ENCODE measurements at places on chromosomes 12 and 14.
A peak's percentile ranks its signal among the peaks of the same experiment; 100 is the strongest.

GRCh38 chr12:53860426-53861345 is 77.9 kb upstream of the HOXC13 start:
- DNase-seq, result no peak

GRCh38 chr12:59131462-59131861 is 211.2 kb upstream of the LRIG3 start:
- no peak for DNase-seq

- no peak for DNase-seq
Observed at GRCh38 chr14:46988312-46988711, 336.7 kb upstream of the RPL10L start.

DNA sequence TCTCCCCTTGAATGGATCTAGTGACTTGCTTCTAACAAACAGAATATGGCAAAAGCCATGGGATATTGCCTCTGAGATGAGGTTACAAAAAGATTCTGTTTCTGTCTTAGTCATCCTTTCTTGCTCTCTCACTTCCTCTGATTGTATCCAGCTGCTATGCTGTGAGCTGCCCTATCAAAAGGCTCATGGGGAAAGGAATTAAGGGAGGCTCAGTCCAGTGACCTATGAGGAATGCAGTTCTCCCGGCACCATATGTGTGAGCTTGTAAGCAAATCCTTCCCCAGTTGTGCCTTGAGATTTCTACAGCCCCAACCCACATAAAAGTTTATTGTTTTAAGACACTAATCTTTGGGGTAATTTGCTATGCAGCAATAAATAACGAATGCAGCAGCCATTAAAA is 183.1 kb downstream of the KLHL28 start:
- no peak for DNase-seq

GRCh38 chr12:101823891-101824290 is 6.9 kb downstream of the GNPTAB start:
- peak; percentile 28 for DNase-seq

DNA sequence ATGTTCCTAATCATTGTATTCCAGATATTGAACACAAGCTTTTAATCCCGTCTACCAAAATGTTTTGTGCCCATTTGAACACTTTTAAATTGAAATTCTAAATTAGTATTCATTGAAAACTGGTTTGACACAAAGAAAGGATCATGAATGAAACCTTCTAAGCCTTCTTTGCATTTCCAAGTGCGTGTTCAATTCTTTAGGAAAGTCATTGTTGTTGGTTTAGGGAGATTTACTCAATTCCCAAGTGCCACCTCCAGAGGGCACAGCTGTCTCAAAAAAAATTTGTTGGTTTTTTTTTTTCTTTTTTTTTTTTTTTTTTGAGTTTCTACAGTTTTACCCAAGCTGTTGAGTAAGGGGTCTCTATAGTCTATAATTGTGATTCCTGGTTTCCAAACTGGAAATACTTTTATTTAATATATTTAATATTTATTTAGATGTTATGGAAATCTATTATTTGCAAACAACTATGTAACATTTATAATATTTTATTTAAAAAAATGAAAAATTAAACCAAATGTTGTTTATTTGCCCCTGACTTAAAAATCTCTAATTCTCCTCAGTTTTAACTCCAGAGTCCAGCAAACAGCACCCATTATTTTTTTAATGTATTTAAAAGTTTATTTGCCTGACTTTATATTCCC is 79.9 kb downstream of the NEDD1 start:
- DNase-seq, result peak; percentile 11

- peak; percentile 30 for DNase-seq
Observed at GRCh38 chr14:30375296-30375892, 183.6 kb upstream of the G2E3 start.

DNA sequence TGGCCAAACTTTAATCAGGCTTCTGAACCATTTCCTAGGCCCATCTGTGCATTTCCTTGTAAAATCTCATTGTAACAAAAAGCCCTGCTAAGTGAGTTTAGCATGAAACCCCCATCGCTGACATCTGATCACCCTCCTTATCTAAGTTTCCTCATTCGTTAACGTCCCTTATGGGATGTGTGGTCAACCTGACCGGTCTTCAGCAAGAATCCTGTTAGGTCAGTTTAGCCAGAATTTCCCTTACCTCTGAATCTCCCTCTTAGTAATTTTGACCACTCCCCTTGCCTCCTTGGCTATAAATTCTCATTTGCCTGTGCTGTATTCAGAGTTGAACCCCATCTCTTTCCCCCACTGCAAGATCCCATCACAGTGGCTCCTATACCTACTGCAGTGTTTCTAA is 239.3 kb downstream of the RMST start:
- no peak for DNase-seq

GRCh38 chr12:19633194-19633593 is 193.9 kb downstream of the AEBP2 start:
- no peak for DNase-seq

- peak; percentile 95 for DNase-seq
Observed at GRCh38 chr12:47717443-47718193, 7.7 kb downstream of the ENDOU start.

GRCh38 chr12:41795051-41795600 is 349.5 kb downstream of the GXYLT1 start:
- DNase-seq, result no peak

DNA sequence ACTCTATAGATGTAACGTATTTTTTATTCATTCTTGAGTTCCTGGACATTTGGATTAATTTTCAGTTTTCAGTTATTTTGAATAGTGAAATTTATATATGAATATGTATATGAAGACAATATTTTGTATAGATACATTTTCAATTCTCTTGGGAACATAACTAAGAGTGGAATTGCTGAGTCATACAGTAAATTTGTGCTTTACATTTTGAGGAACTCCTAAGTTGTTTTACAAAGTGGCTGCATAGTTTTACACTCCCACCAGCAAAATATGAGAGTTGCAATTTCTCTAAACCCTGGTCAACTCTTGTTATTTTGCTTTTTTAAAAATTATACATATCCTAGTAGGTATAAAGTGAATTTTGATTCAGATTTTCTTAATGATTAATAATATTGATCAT is 1838.6 kb upstream of the SEL1L start:
- no peak for DNase-seq

DNA sequence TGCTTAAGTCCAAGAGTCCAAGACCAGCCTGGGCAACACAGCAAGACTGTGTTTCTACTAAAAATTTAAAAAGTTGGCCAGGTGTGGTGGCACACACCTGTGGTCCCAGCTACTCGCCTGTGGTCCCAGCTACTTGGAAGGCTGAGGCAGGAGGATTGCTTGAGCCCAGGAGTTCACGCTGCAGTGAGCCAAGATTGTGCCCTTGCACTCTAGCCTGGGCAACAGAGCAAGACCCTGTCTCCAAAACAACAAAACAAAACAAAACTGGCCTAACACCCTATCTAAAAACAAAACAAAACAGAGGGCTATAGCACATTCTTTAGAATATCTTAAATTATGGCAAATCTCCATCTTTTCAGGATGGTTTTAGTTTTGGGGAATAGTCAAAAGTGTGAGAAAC is 3.1 kb upstream of the LYZ start:
- no peak for DNase-seq

- no peak for DNase-seq
Observed at GRCh38 chr14:104693482-104694431, 4.3 kb downstream of the INF2 start.

- no peak for DNase-seq
Observed at GRCh38 chr14:70882776-70883492, 24.3 kb upstream of the PCNX1 start.

- DNase-seq, result no peak
Observed at GRCh38 chr12:91178781-91179180, 3.8 kb downstream of the DCN start.

GRCh38 chr14:58813745-58814144 is 176.0 kb downstream of the DACT1 start:
- DNase-seq, result no peak

DNA sequence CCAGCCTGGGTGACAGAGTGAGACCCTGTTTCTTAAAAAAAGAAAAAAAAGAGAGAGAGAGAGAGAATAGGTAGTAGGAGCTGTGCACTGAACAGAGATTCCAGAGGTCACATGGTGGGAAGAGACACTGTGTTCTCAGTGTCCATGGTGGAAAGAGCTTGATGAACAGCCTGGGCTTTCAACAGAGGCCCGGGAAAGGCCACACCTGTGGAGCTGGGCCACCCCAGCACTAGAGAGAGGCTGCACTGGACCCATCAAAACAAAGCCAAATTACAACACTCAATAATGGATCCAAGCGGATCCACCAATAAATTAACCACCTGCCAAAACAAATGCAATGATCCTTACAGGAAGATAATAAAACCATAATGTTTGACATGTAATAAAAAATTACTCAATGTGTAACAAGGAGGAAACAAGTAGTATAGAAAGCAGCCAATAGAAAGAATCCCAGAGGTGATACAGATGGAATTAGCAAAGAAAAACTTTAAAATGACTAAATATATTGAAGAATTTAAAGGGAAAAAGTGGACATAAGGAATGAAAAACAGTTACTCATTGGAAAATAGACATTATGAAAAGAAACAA is 44.8 kb upstream of the BCL2L14 start:
- DNase-seq, result no peak

- DNase-seq, result peak; percentile 29
Observed at GRCh38 chr12:25615119-25615518, 62.0 kb upstream of the LMNTD1 start.

DNA sequence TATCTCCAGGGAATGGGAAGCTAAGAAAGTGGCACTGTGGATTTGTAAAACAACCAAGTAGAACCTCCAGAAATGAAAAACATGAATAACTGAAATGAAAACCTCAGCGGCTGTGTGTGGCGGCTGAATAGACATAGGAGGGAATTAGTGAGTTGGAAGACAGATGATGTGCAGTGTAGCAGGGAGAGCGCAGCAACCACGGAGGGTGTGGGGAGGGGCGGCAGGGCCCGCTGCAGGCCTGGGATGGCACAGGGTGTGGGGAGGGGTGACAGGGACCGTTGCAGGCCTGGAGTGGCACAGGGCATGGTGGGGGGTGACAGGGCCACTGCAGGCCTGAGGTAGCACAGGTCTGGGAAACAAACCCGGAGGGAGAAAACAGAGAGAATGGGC is 51.1 kb downstream of the BEGAIN start:
- no peak for DNase-seq

GRCh38 chr14:74932401-74932901 is 9.4 kb upstream of the RPS6KL1 start:
- DNase-seq, result no peak

- DNase-seq, result no peak
Observed at GRCh38 chr12:108666401-108666881, 32.7 kb upstream of the SELPLG start.

DNA sequence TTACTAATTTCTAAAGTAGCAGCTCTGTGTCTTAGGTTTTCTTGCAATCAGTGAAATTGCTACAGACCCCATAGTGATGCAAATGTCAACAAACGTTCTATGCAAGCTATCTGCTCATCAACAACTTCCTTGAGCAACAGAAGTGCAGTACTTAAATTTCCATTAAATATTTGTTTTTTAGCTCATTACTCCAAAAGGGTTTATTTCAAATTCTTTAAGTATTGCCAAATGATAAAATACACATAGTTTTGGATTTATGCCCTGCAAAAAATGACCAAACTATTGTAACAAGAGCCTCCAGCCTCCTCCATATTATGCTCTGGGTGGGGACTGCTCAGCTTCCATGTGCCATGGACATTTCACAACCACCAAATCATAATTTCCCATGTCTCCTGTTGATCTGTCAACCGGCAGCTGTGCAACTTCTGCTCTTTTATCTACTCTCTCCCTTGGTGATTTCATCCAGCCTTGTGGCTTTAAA is 4.4 kb downstream of the BDKRB1 start:
- peak; percentile 82 for DNase-seq

GRCh38 chr14:52834440-52834842 is 43.0 kb upstream of the GNPNAT1 start:
- peak; percentile 61 for DNase-seq

- DNase-seq, result no peak
Observed at GRCh38 chr14:79161571-79161970, 991.4 kb downstream of the NRXN3 start.

DNA sequence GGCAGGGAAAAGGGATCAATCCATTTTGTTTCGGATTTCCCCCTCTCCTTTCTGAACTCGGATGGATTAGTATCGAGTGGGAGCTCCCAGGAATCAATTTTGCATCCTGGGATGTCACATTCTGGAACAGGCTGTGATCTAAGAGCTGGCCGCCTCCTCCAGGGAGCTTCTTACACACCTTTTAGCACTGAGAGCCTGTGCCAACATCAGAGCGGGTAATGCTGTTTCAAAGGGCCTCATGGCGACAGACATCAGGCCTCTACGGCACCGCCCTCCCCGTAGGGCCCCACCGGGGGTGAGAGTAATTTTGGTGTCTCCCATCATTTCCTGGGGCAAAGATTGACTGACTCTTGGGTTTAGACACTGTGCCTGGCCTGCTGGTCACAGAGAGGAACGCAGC is 2.7 kb downstream of the GALNT9 start:
- no peak for DNase-seq

DNA sequence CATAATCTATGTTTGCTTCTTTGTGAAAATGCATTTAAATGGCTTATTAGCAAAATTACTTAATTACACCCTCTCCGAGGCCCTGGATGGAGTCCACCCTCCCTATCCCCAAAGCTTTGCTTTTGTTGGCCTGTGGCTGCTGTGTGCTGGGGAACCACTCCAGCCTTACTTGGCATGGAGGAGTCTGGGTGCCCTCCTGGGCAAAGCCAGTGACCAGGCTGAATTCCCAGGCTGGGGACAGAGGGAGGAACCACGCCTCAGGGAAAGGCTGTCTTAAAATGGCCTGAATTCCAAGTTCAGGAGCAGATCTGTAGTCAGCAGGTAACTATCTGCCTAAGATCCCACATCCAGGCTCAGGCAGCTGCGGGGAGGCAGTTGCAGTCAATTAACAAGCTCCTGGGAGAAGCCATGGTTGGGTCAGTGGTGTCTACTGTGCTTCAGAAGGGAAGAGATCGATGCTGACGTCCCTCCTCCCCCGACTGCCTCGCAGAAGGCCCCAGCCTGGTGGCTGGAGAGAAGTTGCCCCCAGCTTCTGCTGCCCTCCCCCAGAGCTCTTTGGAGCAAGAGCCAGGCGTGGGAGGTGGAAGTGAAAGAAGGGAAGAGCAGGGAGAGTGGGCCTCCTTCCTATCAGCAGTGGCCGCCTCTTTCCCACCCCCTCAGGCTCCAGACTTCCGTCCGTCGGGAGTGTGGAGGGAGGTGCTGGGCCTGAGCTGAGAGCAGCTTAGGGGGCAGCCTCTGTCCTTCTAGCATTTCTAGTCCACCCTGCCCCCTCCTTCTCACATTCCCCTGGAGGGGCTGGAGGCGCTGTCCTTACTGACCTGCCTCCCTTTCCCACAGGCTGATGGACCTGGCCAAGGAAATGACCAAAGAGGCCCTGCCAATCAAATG is 11.3 kb downstream of the VASH1 start:
- DNase-seq, result peak; percentile 65

GRCh38 chr14:52313903-52314594 is at the start of gene PTGER2:
PTGER2 (plus strand) TSS chr14:52314312; CDS start chr14:52314549, 237 bp downstream.
- DNase-seq, result peak; percentile 77

DNA sequence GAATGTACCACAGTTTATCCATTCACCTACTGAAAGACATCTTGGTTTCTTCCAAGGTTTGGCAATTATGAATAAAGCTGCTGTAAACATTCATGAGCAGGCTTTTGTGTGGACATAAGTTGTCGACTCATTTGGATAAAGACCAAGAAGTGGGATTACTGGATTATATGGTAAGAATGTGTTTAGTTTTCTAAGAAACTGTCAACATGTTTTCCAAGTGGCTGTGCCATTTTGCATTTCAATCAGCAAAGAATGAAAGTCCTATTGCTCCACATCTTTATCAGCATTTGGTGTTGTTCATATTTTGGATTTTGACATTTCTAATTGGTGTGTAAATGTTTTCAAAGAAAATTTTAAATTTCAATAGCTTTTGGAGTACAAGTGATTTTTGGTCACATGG is 27.3 kb upstream of the KLRF1 start:
- no peak for DNase-seq
